ENCODE measurements at places on chromosomes 7 and 10.

GRCh38 chr10:109886037-109886780 lies 37.1 kb downstream of the XPNPEP1 start:
- no peak for DNase-seq

DNA sequence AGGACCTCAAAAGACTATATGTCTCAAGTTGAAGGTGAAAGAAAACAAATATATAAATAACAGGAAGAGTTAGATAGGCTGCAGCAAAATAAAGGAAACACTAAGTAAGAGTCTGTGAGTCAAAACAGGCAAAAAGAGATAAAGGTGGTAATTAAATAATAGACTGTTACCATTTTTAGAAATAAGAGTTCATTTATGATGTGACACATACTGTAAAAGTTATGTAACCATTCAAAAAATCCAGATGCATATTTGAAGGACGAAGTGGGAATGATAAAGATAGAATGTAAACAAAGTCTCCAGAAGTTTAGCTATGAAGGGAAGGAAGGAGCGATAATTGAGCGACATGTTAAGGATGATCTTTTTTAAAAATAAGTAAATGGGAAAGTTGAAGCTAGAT lies 50.5 kb downstream of the HECTD2 start:
- DNase-seq: no peak

DNA sequence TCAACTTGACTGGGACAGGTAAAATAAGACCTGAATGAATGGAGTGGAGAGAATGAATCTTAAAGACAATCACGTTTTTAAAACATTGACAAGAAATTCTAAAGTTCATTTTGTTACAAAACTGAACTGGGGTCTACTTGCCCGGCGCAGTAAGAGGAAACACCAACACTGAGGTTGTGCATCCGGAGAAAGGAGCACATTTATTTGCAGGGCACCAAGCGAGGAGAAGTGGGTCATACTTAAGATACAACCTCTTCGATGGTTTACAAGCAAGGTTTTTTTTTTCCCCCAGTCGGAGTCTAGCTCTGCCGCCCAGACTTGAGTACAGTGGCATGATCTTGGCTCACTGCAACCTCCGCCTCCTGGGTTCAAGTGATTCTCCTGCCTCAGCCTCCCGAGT lies 3.4 kb upstream of the REPIN1 start:
- DNase-seq: no peak

DNA sequence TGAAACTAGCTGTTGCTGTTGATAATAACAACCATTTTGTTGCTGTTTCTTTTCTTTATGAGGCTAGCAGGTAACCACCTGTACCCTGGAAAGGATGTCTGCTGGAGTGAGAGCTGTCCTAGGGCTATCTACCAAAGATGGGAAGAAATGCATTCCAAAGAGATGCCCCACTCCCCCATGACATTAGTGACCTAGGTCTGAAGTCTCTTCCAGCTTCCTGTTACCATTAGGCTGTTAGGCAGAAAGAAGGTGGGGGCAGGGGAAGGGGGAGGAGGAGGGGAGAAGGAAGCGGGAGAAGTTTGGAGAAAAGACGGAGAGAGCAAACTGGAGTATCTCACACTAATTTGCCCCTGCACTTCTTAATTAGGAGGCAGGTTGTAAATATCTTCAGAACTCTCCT lies 118.5 kb downstream of the ABLIM1 start:
- no peak for DNase-seq

GRCh38 chr7:4739528-4739992 lies 35.9 kb upstream of the AP5Z1 start:
- no peak for DNase-seq

All from erythroblast (primary cell).